Stimulated activated CD4-positive, alpha-beta T cell treated with anti-CD3 and anti-CD28 coated beads, Interleukin-4, amount 100 ng/mL, for 48 hours (primary cell): ENCODE measurements at places on chromosomes 12 and 14.
A peak's percentile ranks its signal among the peaks of the same experiment; 100 is the strongest.

DNA sequence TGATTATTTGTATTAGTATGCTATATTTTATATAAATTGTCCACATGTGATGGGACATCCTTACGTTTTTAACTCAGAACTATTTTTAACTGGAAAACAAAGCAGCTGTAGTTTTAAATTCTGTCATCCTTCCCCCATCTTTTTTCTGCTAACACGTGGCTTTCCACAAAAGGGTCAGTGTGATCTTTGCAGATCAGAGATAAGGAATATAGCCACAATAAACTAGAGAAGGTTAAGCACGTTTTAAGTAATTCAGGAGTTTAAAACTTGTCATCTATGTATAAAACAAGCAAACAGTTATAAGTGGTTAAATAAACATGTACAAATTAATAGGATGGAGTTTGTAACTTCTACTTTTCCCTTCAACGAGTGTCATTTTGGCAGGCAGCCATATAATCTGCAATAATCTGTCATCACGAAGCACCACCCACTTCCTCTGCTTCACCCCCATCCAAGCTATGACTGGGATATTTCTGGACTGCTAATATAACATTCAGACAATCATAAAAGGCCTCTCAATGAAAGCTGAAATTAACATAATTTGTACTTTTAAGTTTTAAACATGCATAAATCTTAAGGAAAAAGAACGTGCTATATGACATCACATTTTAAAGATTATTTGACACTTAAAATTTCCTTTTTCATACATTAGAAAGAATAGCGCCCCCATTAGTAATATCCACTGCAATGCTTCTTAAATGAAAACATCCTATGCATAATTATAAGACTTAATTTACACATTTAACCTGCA lies 15.3 kb downstream of the TAOK3 start:
- DNase-seq, result no peak

DNA sequence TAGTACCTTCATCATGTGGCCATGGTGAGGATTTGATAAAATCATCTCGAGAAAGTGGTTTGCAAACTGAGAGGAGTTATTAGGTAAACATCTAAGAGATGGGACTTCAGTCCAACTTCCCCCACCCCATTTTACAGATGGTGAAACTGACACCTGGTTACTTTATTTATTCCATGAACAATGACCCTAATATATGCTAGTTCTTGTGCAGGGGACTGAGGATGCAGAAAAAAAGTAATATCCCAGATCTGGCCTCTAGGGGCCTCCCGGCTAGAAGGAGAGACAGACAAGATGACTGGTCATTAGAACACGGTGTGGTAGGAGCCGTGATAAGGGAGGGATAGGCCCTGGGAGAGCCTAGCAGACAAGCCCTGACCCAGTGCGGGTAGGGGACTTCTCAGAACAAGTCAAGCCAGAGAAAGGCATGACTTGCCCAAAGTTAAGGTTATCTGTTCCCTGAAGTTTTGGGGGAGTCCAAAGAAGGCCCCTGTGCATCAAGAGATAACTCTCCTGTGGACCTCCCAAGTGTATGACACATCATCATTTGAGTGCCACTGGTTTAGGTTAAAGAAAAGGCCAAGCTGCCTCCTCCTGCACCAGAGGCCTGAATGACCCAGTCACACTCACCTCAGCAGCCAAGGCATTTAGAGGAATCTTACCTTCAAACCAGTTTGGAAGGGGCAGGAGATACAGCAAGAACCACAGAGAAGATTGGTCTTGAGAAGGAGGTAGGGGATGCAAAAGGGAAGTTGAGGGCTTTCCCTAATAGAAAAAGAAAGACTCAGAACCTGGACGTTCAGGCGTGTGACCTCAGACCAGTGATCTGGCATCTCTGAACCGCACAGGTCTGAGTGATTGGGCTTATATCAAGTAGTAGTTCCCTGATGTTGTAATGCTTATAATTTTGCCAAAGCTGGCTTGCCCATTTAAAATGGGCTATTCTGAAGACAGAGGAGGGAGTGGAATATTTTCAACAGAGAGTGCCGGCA lies 1.6 kb downstream of the CMKLR1 start:
- no peak for DNase-seq

DNA sequence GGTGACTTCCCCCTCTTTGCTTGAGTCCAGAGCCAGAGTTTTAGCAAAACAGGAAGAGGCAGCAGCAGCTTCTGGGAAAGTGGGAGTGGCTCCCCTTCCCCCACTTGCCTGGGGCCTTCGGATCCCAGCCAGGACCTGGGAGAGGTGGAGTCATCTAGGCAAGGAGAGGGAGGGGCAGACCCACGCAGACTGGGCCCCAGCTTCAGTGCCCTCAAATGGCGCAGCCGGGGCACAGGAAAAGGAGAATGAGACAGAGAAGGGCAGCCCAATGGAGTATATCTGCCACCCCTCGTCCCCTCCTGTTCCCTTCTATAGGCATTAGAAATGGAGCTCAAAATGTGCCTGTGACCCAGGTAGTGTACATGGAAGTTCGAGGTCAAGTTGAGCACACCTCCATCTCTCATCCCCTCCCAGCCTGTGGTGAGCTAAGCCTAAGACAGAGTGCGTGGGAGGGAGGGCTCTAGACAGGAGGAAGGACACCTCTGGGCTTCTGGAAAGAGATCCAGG lies 9.3 kb upstream of the HDAC7 start:
- DNase-seq, result no peak

GRCh38 chr14:58950555-58950954 lies 237.9 kb upstream of the DAAM1 start:
- no peak for DNase-seq

DNA sequence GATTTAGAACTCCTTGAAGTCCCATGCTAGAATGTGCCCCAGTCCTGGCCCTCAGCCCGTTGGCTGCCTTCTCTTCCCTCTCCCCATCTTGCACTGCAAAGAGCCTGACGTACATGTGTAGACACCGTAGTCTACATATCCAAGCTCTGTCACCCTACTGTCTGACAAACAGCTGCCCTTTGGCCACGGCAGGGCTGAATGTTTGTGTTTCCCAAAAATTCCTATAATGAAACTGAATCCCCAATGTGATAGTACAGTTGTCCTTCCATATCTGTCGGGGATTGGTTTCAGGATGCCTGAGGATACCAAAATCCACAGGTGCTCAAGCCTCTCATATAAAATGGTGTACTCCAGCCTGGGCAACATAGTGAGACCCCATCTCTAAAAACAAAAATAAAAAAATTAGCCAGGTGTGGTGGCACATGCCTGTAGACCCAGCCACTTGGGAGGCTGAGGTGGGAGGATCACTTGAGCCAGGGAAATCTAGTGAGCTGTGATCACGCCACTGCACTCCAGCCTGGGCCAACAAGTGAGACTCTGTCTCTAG lies 12.3 kb upstream of the TFCP2 start:
- DNase-seq, result no peak

- no peak for DNase-seq
These were observed 402.8 kb downstream of the FOXG1 start for GRCh38 chr14:29169408-29169807.

DNA sequence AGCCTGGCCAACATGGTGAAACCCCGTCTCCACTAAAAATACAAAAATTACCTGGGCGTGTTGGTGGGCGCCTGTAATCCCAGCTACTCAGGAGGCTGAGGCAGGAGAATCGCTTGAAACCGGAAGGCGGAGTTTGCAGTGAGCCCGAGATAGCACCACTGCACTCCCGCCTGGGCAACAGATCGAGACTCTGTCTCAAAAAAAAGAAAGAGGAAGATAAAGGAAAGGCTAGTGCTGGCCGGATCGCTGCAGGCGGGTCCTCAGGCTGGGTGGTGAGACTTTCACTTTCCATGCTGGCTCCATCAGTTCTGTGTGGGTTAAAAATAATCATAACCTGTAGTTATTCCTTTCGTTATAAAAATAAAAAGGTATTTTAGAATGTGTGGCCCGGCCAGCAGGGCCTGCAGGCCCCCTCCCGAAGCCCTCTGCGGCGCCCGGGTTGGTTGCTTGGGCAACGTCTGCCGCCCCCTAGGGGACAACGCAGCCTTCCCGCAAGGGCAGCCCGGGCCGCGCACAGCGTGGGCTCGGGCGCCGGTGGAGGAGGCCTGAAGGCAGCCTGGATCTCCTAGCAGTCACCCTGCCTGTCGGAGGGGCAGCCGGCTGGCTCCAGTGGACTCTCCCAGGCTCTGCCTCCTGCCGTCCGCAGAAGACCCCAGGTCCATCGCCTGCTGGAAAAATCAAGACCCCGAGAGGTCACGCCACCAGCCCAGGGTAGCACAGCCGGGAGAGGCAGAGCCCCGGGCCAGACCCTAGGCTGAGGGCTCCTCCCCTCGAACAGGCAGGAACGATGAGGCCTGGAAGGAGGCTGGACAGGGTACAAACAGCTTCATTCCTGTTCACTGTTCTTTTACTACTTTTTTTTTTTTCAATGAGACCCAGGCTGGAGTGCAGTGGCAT lies 5.0 kb upstream of the SLC25A47 start:
- DNase-seq, result peak; percentile 62

GRCh38 chr14:90294872-90295271 lies 36.9 kb downstream of the NRDE2 start:
- DNase-seq, result no peak

DNA sequence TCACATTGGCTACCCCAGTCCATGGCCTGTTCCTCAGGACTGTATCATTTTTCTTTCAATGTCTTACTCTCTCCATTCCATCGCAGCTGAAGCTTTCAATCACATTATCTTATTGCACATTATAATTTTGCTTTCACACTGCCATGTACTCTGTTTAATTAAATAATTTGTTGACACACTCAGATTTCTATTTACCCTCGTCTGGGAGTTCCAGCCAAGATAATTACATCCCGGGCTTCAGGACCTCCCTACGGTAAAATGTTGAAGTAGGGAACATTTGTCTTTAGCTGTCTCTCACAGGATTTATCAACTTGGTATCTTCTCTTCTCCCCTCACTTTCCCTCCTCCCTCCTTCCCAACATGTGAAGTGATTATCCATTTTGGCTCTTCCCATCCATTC lies 177.2 kb upstream of the RASSF8 start:
- DNase-seq, result no peak

- DNase-seq, result no peak
These were observed 12.1 kb downstream of the ASIC1 start for GRCh38 chr12:50069539-50069938.

GRCh38 chr14:24013654-24014514 lies 25.2 kb downstream of the DHRS4L2 start:
- DNase-seq, result peak; percentile 31

GRCh38 chr12:26551385-26551784 lies 281.6 kb downstream of the ITPR2 start:
- no peak for DNase-seq

DNA sequence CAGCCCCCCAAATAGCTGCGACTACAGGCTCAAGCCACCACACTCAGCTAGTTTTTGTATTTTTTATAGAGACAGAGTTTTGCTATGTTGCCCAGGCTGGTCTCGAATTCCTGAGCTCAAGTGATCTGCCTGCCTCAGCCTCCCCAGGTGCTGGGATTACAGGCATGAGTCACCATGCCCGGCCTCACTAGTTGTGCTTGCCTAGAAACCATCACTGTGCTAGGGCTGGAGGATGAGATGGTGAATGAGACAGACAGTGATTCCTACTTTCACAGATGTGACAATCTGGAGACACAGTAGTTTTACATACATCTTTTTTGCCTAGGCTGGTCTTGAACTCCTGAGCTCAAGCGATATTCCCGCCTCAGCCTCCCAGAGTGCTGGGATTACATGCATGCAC lies 7.5 kb upstream of the MSI1 start:
- DNase-seq, result no peak

- DNase-seq, result no peak
These were observed 36.4 kb upstream of the SYT10 start for GRCh38 chr12:33476058-33476457.

GRCh38 chr12:57620936-57621496 lies 9.8 kb downstream of the ARHGEF25 start:
- DNase-seq, result no peak

DNA sequence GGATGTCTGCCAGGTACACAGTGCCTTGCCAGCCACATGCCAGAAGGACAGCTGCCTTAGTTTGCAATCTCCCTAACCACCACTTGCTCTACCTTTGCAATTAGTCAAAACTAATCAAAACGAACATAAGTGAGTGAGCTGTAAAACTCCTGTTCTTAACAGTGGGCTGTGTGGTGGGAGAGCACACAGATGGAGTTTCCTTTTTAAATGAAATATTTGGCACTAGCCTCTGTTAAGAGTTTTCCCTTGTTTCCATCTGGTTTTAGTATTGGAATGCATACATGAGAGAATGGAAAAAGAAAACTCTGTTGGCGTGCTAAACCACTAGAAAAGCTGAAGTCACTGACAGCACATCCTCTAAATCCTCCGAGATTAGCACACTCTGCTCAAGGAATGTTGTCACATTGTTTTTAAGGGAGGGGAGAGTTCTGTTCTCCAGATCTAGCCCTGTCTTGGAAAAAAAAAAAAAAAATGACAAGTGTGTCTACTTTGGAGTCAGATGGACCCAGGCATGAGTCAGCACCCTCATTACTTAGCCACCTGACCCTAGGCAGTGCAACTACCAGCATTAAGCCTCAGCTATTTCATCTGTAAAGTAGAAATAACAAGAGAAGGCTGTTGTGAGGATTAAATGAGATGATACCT lies 83.9 kb downstream of the STXBP6 start:
- no peak for DNase-seq

GRCh38 chr14:26766726-26767125 lies 168.9 kb upstream of the NOVA1 start:
- no peak for DNase-seq

DNA sequence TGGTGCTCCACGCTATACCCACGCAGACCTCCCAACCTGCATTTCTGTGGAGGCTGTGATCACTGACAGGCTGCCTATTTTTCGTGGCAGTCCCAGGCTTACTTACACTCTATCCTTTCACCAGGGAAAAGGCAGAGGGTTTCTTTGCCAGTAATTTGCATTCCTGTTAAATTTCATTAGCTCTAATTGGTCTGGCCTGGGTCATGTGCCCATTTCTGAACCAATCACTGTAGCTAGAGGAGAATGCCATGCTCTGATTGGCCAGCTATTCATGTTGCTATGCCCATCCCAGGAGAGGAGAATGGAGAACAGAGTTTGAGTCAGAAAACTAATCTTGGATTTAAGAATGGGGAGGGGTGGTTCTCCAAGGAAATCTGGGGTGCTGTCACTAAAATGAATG lies 43.2 kb upstream of the TUNAR start:
- DNase-seq, result no peak

DNA sequence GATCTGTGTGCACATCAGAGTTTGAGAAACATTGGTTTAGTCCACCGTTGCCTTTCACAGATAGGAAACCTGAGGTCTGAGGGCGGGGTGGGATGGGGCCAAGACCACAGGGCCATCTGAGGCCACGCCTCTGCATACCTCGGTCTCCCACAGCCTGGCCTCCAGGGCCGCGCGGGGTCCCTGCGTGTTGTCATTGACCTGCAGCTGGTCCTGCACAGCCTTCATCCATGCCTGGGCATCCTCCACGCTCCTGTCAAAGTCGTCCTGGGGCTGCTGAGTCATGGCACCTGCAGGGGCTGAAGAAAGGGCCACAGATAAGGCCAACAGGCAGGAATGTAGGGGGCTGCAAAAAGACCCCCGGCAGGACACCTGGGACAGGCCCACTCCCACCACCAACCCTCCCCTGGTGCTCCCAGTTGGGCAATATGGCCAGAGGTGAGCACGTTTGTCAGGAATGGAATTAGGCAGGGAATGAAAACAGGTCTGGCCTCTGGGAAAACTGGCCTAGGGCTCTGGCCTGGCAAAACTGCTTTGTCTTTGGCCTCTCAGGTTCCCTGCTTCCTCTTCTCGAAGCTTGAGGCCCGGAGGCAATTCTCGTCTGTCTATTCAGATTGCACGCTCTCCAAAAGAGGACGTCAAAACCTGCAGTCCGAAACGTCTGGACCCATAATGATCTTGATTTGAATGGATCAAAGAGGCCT lies 40.8 kb downstream of the SYNE3 start:
- DNase-seq, result no peak

- no peak for DNase-seq
These were observed 53.0 kb upstream of the KRR1 start for GRCh38 chr12:75564398-75564797.
